Left colon (tissue), 2 donors: ENCODE measurements at places on chromosomes 4 and X.
A peak's percentile ranks its signal among the peaks of the same experiment; 100 is the strongest.

- no peak for DNase-seq
Measured at GRCh38 chrX:9710332-9710731, 55.3 kb downstream of the GPR143 start.

DNA sequence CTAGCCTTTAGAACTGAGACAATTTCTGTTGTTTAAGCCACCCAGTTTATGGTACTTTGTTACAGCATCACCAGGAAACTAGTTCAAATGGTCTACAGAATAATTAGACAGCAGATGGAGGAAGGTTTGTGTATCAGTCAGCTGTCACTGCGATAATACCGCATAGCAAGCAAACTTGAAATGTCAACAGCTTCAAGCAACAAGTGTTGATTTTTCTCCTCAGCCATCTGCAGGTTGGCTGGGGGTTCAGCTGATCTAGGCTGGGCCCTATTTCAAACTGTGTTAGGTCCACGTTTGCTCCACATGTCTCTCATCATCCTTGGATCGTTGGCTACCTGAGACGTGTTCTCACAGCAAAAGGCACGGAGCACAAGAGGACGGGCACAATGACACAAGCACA, 19.2 kb upstream of the PHEX start:
- DNase-seq: no peak

- DNase-seq: no peak
Measured at GRCh38 chr4:26619784-26620183, 35.9 kb downstream of the TBC1D19 start.

DNA sequence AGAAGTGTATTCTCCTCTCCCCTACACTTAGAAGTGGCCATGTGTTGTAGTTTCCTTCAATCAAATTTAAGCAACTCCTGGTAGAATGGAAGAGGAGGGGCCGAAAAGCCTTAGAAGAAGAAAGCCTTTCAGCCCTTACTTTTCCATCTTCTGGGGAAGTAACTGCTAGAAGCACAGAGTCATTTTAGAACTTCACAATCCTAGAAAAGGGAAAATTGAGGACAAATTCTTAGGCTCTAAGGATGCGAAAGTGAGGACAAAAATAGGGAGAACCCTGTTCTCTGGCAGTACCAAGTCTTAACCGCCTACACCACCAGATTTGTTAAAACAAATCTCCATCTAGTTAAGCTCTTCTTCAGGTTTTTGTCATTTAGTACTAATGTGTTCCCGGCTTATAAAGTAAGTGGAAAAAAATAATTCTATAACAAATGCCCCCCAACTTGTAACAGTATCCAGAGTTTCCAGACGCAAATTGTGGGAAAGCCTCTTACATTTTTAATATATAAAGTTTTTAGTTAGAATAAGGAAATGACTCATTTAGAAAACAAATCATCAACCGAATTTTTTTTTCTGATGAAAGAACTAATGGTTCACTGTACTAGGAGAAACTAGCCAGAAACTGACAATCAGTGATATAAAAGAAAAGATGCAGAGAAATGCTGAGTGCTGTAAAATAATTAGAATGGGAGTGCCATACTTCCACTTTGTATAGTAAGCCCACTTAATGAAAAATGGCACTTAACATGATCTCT, 76.0 kb downstream of the ARAP2 start:
- no peak for DNase-seq

- peak; percentile 54 for DNase-seq
Measured at GRCh38 chr4:56731857-56732256, 50.8 kb upstream of the HOPX start.

- DNase-seq: peak; percentile 24
Measured at GRCh38 chrX:119790977-119791436, 423 bp downstream of the RPL39 start.

DNA sequence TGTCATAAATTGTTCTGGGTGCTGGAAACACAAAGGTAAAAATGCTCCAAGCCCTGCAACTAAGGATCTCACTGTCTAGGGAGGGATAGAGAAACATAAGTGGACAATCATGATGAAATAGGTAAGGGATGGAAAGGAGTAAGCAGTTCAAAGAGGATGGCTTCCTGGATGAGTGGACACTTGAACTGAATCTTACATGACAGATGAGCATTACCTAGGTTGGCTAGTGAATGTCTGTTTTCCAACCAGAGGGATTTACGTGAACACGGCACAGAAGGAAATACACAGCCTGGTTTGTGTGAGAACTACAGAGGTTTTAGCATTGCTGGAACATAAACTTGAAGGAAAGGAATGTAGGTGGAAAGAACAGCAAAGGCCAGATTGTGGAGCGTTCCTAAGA, 150.2 kb upstream of the GALNT7 start:
- DNase-seq: no peak

DNA sequence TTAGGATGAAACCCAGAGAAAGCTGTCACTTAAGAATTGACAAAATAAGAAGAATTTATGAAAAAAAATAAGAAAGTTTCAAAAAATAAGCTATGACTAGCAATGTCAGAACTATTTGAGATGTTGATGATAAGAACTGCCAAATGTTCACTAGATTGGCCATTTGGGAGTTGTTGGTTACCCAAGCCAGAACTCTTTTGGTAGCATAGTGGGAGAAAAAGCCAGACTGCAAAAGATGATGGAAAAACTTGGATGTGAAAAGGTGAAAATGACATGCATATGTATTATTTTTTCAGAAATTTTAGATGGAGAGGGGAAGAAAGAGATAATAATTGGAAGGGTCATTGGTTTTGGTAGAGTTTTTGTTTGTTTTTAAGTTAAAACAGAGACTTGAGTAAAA, 397.2 kb upstream of the ATOH1 start:
- no peak for DNase-seq

DNA sequence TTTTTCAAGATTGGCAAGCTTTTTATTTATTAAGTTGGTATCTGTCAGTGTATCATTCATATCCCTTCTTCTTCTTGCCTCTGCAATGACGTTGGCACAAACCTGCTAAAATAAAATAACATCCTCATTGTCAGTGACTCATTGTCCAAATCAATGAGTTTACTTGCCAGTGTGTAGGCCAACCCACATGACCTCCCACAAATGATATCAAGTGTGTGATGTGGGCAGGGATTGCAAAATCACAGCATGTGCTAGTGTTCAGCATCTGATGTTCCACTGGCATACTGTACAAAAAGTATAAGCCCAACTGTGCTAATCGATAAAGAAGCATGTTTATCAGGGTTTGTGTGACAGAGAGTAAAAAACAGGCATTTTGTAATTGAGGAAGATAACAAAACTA, 25.5 kb downstream of the GPAT3 start:
- DNase-seq: peak; percentile 41

- DNase-seq: no peak
Measured at GRCh38 chr4:132860976-132861375, 288.1 kb upstream of the PCDH10 start.

DNA sequence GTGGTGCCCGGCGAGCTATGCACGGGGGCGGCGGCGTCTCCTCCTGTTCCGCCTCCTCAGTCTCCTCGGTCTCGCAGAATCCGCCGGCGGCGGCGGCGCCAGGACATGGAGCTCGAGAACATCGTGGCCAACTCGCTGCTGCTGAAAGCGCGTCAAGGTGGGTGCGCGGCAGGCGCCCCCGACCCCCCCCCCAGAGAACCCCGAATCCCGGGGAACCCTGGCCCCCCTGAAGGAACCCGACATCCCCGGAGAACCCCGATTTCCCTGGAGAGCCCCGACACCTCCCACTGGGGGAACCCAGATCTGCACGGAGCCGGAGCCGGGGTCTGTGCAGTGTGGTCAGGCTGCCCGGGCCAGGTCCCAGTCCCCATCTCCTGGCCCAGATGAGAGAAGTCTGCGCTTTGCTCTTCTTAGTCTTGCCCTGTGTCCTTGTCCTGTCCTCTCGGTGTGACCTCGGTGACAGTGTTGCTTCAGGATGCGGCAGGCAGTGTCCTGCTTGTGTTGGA, 648 bp downstream of the GRK4 start:
- DNase-seq: no peak

GRCh38 chr4:173371292-173372192, 788 bp downstream of the SAP30 start:
- DNase-seq: peak; percentile 68

DNA sequence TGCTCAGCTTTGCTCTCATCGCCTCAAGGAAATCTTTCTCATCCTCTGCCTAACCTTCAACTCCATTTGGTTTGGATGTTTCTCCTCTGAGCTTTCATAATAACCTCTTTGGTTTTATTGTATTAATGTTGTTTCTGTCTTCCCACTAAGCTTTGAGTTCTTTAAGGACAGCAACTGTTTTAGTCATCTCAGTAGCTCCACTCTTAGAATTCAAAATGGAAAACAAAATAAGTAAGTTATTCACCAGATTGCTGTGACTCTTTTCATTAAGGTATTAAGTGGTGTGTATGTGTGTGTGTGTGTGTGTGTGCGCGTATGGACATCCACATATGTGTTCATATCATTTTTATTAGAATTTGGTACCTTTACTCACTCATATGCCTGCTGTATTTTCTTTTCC, 279.2 kb upstream of the BOD1L1 start:
- no peak for DNase-seq

GRCh38 chrX:101417190-101417589, 9.2 kb downstream of the HNRNPH2 start:
- DNase-seq: no peak

DNA sequence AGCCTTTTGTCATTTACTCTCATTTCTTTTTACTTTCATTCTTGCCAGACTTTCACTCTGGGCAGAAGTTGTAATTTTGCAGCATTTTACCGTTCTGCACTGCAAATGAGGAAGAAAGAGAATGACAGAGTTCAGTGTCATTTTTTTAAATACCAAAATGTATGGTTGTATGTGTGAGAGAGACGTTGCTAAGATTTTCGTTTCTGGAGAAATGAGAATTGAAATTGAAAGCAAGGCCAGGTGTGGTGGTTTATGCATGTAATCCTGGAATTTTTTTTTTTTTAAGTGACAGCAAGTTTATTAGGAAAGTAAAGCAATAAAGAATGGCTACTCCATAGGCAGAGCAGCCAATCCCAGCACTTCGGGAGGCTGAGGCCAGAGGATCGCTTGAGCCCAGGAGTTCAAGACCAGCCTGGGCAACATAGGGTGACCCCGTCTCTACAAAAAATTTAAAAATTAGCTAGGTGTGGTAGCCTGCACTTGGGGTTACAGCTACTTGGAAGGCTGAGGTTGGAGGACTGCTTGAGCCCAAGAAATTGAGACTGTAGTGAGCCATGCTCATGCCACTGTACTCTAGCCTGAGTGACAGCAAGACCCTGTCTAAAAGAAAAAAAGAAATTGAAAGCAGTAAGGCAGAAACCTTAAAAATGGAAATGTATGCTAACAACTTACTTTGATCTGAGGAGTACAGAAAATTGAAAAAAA, 12.9 kb downstream of the DCK start:
- no peak for DNase-seq

- DNase-seq: no peak
Measured at GRCh38 chr4:81631958-81632441, 160.3 kb upstream of the RASGEF1B start.

- no peak for DNase-seq
Measured at GRCh38 chrX:148466292-148466691, 34.1 kb upstream of the AFF2 start.

DNA sequence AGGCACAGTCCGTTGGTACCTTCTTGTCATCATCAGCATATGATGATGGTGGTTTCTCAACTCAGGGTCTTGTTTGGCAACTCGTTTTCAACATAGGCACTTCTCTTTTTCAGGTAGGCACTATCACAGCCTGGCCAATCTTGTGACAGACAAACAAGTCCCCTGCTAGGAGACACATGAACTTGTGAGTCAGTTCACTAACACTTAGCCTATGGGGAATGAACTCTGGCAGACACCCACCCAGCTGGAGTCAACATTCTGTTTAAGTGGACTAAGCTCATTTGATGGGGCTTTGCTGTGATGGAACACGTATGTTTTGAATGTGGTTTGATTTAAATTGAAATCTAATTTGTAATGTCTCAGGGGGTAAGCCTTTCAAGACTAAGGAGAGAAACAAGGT, 100.7 kb upstream of the MAMLD1 start:
- no peak for DNase-seq

- DNase-seq: no peak
Measured at GRCh38 chrX:42097486-42097885, 174.1 kb upstream of the CASK start.

- no peak for DNase-seq
Measured at GRCh38 chrX:56800801-56801200, 71.8 kb downstream of the NBDY start.

- no peak for DNase-seq
Measured at GRCh38 chrX:136496186-136496763, 1.1 kb upstream of the HTATSF1 start.

DNA sequence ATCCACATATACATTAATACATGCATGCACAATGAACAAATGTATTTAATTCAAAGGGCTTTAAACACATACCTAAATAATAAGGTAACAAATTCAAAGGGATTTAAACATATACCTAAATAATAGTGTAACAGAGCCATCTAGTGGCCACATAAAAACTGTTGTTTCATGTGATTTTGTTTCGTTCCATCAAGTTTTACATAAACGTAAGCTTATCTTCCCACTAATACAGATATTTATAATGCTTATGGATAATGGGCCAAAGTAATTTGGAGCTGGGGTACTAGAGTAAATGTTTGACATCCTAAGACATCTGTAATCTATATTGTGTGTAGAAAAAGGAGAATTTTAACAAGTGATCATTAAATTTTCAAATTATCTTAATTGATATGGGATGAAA, 82.3 kb downstream of the PRSS12 start:
- DNase-seq: no peak

- no peak for DNase-seq
Measured at GRCh38 chrX:23578079-23578478, 89.2 kb upstream of the PRDX4 start.

- no peak for DNase-seq
Measured at GRCh38 chr4:77734928-77735327, 84.2 kb downstream of the CNOT6L start.

- no peak for DNase-seq
Measured at GRCh38 chrX:119482041-119482440, 13.8 kb downstream of the SLC25A5 start.
